NCI-H460 (cell line): ENCODE measurements at places on chromosomes 2 and 18. TPM values are rescaled to one million over a fixed set of nuclear protein-coding genes. Genes with fewer than 3 reads are reported as not detected.

DNA sequence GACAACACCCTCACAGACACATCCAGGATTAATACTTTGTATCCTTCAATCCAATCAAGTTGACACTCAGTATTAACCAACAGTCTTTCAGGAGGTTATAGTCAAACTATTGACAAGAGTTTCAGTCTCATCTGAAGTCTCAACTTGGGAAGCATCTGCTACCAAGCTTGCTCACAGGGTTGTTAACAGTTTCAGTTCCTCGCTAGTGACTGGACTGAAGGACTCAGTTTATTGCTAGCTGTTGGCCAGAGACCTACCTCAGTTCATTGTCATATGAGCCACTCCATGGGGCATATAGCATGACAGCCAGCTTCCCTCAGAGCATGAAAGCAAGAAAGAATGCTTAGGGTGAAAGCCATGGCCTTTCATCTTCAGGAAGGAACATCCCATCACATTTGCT is 228.6 kb downstream of the EPHA4 start:
- DNase-seq: no peak

IL1R1 gene
- total RNA-seq: 15.6 and 16.3 TPM in 2 replicates

- no peak for DNase-seq
These were observed 111.8 kb upstream of the GAREM1 start for GRCh38 chr18:32582455-32582854.

HOXD1 gene
- not detected in 2 replicates for total RNA-seq

DNA sequence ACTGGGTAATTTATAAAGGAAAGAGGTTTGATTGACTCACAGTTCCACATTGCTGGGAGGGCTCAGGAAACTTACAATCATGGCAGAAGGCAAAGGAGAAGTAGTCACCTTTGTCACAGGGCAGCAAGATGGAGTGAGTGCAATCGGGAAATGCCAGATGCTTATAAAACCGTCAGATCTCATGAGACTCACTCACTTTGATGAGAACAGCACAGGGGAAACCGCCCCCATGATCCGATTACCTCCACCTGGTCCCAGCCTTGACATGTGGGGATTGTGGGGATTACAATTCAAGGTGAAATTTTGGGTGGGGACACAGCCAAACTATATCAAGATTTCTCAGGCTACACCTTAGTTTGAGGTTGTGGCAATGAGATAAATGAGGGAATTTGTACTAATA is 54.9 kb downstream of the AKAIN1 start:
- no peak for DNase-seq

- peak; percentile 59 for DNase-seq
These were observed 93.9 kb downstream of the FARSB start for GRCh38 chr2:222561817-222562645.

DNA sequence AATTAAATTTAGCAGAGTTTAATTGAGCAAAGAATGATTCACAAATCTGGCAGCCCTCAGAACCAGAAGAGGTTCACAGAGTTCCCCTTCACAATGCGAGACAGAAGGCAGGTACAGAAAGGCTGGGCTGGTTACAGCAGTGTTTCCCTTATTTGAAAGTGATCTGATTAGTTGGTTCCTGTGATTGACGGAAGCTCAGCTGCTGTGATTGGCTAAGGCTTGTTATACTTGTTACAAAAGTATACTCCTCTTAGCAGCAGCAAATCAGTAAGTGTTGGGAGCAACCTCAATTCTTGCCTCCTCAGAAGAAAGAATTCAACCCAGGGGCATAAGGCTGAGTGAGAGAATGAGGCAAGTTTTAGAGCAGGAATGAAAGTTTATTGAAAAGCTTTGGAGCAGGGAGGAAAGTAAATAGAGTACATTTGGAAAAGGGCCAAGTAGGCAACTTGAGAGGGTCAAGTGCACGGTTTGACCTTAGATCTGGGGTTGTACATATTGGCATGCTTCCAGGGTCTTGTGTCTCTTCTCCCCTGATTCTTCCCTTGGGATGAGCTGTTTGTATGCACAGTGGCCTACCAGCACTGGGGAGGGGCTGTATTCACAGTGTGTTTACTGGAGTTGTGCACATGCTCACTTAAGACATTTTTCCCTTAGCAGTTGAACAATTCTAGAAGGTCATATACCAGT is 431.8 kb upstream of the RAB12 start:
- no peak for DNase-seq

DNA sequence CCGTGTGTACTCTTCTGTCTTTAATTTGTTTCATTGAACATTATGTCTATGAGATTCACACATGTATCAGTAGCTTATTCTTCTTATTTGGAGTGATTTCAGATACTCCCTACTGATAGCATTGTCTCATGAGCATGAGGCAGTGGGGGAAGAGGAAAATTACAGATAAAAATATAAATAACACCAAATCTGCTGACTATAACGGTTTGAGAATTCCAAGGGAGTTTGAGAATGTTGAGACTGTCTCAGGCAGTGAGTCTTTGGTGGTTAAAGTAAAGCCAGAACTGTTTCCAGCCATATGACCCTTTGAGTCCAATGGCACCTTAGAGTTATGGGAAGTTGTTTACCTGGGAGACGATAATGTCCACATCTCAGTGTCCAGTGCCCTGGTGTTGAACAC is 72.5 kb upstream of the KCNE4 start:
- no peak for DNase-seq

- no peak for DNase-seq
These were observed 65.7 kb upstream of the DARS1 start for GRCh38 chr2:136051001-136051724.
